ENCODE measurements at places on chromosomes 4 and X. TPM values are rescaled to one million over a fixed set of nuclear protein-coding genes. Genes with fewer than 3 reads are reported as not detected.

- DNase-seq = no peak
Measured at GRCh38 chrX:42567268-42567667, 210.7 kb downstream of the PPP1R2C start.

GRCh38 chrX:30310429-30311206 is 1.4 kb upstream of the NR0B1 start:
- no peak for DNase-seq

GRCh38 chr4:180101348-180102083 is 2141.7 kb upstream of the TENM3 start:
- DNase-seq = no peak

DNA sequence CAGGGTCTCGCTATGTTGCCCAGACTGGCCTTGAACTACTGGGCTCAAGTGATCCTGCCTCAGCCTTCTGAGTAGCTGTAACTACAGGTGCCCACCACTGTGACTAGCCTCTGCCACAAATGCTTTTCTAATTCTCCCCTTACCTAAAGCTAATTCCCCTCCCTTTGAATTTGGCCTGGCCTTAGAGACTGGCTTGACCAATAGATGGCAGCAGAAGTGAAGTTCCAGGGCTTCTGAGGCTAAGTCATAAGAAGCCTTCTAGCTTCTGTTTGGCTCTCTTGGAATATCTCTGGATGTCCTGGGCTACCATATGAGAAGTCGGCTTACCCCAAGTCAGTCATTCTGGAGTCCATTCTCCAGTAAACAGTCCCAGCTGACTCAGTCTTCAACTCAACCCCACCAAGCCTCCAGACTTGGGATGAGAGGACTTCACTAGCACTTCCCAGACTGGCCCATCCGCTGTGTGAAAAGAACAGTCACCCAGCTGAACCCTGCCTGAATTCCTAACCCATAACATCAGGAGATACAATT is 61.0 kb downstream of the HPRT1 start:
- no peak for DNase-seq

DNA sequence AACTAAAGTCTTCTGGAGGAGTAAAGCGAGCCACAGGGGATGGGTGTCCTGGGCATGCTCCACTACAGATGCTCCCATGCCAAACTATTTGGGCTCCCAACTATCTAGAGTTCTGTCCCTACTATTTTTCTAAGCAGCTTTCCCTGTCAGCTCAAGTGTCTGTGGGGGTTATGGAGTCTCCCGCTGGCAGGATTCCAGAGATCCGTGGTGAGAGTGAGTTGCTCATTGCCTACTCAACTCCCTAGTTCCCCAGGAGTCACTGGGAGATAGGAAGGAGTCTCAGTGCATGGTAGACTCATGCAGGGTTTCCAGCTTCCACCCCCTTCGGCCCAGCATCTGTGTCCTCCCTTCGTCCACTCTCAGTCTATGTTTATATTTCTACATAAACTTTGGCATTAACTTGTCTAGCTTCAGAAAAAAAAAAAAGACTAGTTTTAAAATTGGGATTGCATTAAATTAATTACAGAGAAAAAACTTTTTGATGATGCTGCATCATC is 55.1 kb upstream of the INPP4B start:
- no peak for DNase-seq

- no peak for DNase-seq
Measured at GRCh38 chrX:51851507-51852085, 41.8 kb upstream of the MAGED1 start.

DNA sequence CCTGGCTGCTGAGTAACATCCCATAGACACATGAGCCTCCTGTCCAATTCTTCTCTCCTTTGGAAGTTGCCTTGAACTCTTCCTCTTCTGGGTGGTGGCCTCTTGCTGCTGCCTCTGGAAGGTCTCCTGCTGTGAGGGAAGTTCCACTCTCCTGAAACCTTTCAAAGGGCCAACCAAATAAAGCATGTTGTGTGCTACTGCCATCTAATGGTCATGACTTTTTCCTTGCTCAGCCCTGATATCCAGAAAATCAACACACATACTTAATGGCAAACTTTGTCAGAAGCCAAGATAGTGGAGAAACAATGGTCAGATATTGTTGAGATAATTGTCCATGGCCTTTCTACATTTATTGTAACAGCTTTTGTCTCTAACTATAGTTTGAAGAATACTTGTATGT is 19.1 kb upstream of the ZXDA start:
- no peak for DNase-seq

- peak; percentile 31 for DNase-seq
Measured at GRCh38 chr4:25424539-25425228, 47.6 kb downstream of the ANAPC4 start.

DNA sequence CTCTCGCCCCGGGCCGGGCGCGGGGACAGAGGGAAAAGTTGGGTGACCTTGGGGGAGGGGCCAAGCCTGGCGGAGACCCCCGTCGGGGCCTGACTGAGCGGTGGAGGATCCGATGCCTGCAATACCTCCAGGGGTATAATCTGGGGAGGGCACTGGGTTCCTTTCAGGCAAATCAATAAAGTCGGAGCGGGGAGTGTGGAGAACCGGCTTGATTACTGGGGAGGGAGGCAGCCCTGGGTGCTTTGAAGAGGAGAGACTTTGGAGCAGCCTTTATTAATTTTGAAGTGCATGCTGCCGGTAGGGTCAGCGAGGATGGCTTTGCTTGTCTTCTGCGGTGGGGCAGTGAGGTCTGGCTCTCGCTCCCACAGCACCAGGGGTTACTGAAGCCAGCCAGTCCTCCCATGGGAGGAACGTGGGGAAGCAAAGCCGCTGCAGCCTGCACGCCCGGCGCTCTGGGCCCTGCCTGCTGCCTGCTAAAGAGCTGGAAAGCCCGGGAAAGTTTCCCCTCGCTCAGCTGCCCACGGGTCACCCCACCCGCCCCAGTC is 403 bp upstream of the LGI2 start:
- peak; percentile 42 for DNase-seq

GRCh38 chr4:30714408-30715031 is 5.6 kb upstream of the PCDH7 start:
- peak; percentile 31 for DNase-seq

- no peak for DNase-seq
Measured at GRCh38 chrX:8879750-8880149, 78.6 kb upstream of the FAM9A start.

GRCh38 chr4:107299646-107300045 is 263.5 kb upstream of the DKK2 start:
- no peak for DNase-seq

DNA sequence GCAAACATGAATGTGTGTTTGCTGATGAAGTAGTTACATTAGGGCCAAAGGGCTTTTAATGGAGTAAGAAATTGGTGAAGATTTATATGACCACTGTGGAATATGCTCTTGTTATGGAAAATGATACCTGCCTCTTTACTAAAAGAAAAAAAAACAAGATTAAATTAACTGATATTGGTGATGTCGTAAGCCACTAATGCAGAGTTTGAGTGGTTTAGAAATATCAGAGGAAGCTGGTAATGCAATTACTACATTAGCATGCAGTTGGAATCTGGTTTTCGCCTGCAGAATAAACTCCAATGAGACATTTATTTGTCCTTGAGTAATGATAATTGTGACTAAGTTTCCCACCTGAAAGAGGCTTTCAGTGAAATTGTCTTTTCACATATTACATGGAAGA is 597.9 kb downstream of the GALNTL6 start:
- no peak for DNase-seq

- DNase-seq = no peak
Measured at GRCh38 chr4:13436962-13437361, 47.2 kb downstream of the RAB28 start.

- no peak for DNase-seq
Measured at GRCh38 chr4:120693816-120694215, 228.7 kb downstream of the PRDM5 start.

Gene STK32B
- total RNA-seq = 1.4 TPM

Gene CDS1
- total RNA-seq = 0.21 TPM

Gene VEGFD
- total RNA-seq = 2.5 TPM

Gene PPP1R2C
- total RNA-seq = not detected

Gene CACNA1F
- total RNA-seq = 0.21 TPM

Gene SRPX
- 101 TPM for total RNA-seq

Gene KLKB1
- total RNA-seq = 0.85 TPM

Gene OTUD4
- total RNA-seq = 26.5 TPM

Gene PRPS1
- total RNA-seq = 24.3 TPM

Gene WDFY3
- 47.8 TPM for total RNA-seq
